ENCODE measurements at places on chromosomes 1 and 21.
A peak's percentile ranks its signal among the peaks of the same experiment; 100 is the strongest.

DNA sequence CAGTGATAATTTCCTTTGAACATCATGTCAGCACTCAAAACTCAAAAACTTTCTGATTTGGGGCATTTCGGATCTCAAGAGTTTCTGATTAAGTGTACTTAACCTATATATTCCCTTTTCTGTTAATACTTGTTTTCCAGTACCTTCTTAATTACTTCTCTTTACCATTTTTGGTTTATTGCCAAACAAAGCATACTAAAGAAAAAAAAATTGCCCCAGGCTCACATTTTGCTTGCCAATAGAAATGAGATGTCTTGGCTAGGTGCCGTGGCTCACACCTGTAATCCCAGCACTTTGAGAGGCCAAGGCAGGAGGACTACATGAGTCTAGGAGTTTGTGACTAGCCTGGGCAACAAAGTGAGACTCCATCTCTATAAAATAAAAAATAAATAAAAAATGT lies 4.8 kb downstream of the PSMD4 start:
- no peak for DNase-seq

- no peak for DNase-seq
Observed at GRCh38 chr1:159783724-159784123, 3.0 kb downstream of the DUSP23 start.

DNA sequence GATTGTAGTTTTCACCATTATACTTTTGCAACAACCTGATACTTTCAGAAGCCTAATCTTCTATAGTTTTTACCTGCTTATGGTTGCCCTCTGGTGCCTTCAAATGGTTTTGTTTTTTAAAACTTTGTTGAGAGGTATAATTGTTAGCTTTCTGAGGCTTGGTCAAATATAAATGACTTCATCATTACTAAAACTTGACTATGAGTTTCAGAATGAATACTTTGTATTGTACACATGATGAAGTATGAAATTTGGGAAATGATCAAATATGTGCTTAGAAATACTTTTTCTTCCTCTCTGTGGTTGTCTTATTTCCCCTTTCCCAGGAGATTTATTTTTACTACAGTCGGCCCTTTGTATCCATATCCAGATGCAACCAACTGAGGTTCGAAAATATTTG lies 151.8 kb upstream of the B3GALT2 start:
- no peak for DNase-seq

GRCh38 chr1:17316704-17317103 lies 8.7 kb downstream of the PADI4 start:
- DNase-seq, result no peak

GRCh38 chr1:168469690-168470089 lies 74.1 kb downstream of the XCL2 start:
- no peak for DNase-seq

DNA sequence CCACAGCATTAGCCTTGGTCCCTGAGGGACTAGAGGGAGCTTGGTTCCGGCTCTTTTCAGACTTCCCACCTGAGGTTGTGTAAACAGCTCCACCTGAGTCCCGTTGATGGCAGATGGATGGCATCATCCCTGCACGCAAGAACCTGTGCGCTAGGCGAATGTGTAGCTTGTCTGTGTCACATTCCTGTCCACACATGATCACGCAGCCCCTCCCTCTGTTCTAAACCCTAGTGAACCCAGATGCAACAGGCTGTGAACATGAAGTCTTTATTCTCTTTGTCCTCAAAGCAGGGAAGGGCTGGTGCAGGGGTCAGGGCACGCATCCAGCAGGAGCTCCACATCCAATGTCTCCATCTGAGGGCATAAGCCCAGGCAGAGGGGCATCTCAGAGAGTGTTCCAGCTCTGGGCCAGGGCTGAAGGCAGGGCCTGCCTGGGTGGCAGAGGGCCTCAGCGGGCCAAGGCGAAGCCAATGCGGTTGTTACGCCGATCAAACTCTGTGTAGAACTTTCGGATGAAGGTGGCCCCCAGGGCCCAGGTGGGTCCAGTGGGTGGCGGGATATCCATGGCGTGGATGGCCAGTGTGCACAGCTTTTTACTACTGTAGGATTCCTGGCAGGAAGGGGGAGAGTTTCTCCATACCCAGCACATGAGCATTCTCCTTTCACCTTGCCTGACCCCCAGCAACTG lies 2.9 kb upstream of the ETNK2 start:
- DNase-seq, result no peak

- DNase-seq, result no peak
Observed at GRCh38 chr1:34460193-34460592, 283.5 kb downstream of the C1orf94 start.

DNA sequence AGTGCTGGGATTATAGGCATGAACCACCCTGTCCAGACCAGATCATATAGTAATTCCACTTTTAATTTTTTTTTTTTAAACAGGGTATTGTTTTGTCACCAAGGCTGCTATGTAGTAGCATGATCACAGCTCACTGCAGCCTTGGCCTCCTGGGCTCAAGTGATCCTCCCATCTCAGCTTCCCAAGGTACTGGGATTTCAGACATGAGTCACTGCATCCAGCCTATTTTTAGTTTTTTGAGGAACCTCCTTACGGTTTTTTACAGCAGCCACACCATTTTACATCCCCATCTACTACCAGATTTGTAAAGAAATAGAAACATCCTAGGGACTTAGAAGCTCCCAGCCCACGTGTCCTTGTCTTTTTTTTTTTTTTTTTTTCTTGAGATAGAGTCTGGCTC lies 24.0 kb downstream of the L1TD1 start:
- no peak for DNase-seq

DNA sequence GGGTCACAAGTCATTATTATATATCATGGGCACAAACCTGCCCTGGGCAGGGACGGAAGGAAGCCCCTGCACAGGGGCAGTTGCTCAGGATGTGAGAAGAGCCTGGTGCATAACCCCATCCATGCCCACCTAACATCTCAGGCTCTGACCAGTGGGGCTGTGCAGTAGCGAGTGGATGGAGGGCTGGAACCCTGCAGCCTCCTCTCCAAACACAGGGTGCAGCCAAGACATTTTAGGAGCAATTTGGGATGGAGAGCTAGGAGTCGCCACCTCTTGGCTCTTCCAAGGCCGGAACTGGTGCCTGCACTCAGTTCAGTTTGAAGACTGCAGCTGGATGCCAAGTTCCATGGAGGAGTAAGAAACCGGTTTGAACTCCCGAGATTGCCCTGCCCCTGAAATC lies 2.8 kb downstream of the MX1 start:
- DNase-seq, result no peak

DNA sequence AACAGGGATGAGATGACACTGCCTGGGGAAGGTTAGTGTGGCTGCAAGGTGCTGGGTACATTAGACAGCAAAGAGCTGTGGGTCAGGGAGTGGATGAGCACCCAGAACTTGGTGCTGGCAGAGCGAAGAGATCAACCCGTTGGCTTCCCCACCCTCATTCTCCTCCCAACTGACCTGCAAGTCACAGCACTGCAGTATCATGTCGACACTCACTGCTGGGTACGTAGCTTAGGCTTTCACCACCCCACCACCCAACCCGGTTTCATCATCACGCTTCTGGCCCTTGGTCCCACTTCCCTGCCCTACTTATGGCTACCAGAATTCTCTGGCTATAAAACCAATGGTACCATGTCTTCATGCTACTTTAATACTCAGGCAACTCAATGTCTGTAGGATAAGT lies 73.6 kb upstream of the LYST start:
- DNase-seq, result no peak

DNA sequence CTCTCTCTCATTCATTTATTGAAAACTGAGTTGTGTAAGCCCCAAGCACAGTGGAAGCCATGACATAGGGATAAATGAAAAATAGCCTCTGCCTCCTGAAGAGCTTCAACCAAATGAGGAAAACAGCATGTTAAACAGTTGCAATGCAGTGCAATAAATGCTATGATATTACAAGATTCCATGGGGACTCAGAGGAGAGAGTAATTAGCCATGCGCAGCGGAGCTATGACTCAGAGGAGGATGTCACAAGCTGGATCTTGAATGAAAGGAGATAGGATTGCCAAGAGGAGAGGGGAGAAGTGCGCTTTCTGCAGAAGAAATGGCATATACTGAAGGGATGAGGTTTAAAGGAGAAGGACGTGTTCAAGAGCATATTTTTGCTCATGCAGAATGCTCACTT lies 231.3 kb upstream of the PLXNA2 start:
- DNase-seq, result no peak

DNA sequence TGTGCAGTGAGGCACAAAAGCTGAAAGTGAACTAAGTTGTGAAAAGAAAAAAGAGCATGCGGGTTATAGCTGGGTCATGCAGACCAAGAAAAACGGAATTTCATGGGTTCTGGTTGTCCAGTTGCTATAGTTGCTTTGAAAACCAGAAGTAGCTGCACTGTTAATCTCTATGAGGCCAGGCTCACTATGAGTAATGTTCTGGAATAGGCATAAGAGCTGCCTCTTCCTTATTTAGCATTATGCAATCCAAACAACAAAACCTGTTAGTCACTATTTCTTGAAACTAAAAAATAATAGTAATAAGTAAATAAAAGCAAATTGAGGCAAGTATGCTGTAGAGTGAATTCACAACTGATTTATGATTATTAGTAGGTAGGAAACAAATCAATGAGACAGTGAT lies 1383.7 kb downstream of the MRPL39 start:
- no peak for DNase-seq

DNA sequence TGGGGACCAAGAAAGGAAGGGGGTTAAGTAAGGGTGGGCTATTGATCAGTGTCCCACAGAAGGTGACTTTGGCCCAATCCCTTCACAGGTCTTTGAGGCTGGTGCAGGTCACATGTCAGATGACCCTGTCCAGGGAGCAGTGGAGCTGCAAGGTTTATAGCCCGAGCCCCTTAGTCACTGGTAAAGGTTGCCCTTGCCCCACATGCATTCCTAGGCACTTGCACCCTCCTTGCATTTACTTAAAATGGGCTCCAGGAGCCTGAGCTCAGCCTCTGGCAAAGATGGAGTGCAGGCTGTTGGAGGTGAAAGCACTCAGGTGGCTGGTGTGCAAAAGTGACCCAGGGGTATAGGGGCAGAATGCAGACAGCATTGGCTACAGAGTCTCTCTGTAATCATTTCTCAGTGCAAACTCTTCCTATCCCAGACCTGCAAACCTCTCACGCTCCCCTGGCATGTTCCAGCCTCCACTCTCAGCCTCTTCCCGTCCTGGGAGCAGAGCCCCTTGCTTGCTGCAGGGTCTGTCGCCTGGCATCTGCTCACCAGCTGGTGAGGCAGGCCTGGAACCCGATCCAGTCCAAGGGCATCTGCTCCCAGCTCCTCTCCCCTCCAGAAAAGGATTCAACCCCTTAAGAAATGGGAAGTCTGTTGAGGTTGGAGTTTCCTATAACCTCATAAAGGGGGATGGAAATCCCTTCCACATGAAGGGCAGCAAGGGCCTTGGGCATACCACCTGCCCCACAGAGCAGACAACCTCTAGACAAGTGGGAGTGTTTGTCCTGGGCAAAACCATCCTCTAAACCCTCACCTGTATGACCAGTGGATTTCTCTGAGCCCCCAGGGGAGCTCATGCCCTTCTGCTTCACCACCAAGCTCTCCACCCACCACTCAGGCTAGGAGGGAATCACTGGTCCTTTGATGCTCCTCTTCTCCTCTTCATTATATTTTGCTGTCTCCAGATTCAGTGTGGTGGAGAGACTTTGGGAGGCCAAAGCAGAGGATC lies 23.1 kb upstream of the PTPRF start:
- no peak for DNase-seq

GRCh38 chr1:48654606-48655210 lies 122.0 kb downstream of the BEND5 start:
- DNase-seq, result no peak

GRCh38 chr1:82801176-82801575 lies 1000.4 kb downstream of the ADGRL2 start:
- no peak for DNase-seq

GRCh38 chr21:45034556-45035476 lies 39.6 kb upstream of the ADARB1 start:
- no peak for DNase-seq

DNA sequence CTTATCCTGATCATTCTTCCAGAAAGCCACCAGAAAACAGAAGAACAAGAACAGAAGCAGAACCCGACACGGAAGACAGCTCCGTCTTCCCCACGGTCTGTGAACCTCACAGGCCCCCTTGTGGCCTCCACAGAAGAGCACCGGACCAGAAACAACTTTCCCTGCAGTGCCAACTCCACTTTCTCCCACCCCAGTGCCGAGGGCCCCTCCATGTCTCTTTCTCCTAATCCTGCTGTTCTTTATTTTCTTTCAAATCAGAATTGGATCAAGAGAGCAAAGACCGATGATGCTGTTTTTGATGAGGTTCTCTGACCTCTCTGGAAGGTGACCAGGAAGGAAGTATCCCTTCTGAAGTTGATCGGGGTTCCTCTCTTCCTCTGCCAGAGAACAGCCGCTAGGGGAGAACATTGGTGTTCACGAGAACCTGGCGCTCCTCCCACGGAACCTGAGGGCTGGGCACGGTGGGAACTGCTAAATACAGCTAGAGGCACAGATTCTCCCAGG lies 58.9 kb upstream of the CTTNBP2NL start:
- no peak for DNase-seq

DNA sequence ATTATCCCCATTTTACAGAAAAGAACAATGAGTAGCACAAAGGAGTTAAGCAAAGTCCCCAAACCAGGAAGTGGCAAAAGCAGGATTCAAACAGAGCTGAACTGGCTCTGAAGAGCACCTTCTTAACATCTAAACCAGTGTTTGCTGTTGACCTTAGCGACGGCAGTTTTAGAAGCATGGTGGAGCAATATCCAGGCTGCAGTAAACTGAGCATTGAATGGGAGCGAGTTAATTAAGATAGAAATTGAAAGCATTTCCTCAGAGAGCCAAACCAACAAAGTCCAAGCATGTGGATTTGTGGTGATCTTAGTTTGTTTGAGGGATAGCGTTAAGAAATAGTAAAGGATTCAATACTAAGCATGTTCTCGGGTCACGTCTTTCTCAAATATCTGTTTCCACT lies 13.4 kb upstream of the ZNF281 start:
- no peak for DNase-seq

GRCh38 chr1:165914136-165914798 lies 86.9 kb downstream of the UCK2 start:
- DNase-seq, result peak; percentile 58

- no peak for DNase-seq
Observed at GRCh38 chr1:62790716-62791115, 6.8 kb downstream of the ATG4C start.

- DNase-seq, result no peak
Observed at GRCh38 chr1:13619909-13620308, 36.3 kb downstream of the PDPN start.

GRCh38 chr1:218123968-218124367 lies 161.1 kb upstream of the RRP15 start:
- DNase-seq, result no peak

GRCh38 chr1:98989556-98989907 lies 15.1 kb downstream of the PLPPR5 start:
- DNase-seq, result no peak

GRCh38 chr1:189103956-189104355 lies 1373.7 kb downstream of the BRINP3 start:
- DNase-seq, result no peak

GRCh38 chr1:231028682-231029081 lies 11.4 kb downstream of the FAM89A start:
- no peak for DNase-seq

Measured in substantia nigra (tissue), 51 donors.